A549 treated with Hydrocortisone at 1 μM for 4 hours (cell line): ENCODE measurements at places on chromosomes 7 and 10. TPM values are rescaled to one million over a fixed set of nuclear protein-coding genes. Genes with fewer than 3 reads are reported as not detected.

MEIG1 gene
- 0.43 to 0.91 TPM (median 0.90 TPM) in 5 replicates for total RNA-seq

GNAT3 gene
- not detected in 5 replicates for total RNA-seq

MINDY4 gene
- 2.2 to 2.6 TPM (median 2.4 TPM) in 5 replicates for total RNA-seq

MALSU1 gene
- total RNA-seq, result 62.2 to 101 TPM (median 94.9 TPM) in 5 replicates

COL26A1 gene
- total RNA-seq, result 0.41 to 0.67 TPM (median 0.59 TPM) in 5 replicates

OPN4 gene
- total RNA-seq, result not detected in 5 replicates

FFAR4 gene
- total RNA-seq, result 0.06 to 0.12 TPM (median 0.08 TPM) in 5 replicates

SKIDA1 gene
- total RNA-seq, result 0.74 to 1.2 TPM (median 1.1 TPM) in 5 replicates

KAZALD1 gene
- total RNA-seq, result 2.4 to 3.5 TPM (median 2.8 TPM) in 5 replicates

HKDC1 gene
- total RNA-seq, result 8.3 to 11.9 TPM (median 9.9 TPM) in 5 replicates

SFRP5 gene
- 2.2 to 2.7 TPM (median 2.6 TPM) in 5 replicates for total RNA-seq

SCART1 gene
- total RNA-seq, result 0.20 to 0.32 TPM (median 0.22 TPM) in 5 replicates
